ENCODE measurements at places on chromosomes 1 and 21.

DNA sequence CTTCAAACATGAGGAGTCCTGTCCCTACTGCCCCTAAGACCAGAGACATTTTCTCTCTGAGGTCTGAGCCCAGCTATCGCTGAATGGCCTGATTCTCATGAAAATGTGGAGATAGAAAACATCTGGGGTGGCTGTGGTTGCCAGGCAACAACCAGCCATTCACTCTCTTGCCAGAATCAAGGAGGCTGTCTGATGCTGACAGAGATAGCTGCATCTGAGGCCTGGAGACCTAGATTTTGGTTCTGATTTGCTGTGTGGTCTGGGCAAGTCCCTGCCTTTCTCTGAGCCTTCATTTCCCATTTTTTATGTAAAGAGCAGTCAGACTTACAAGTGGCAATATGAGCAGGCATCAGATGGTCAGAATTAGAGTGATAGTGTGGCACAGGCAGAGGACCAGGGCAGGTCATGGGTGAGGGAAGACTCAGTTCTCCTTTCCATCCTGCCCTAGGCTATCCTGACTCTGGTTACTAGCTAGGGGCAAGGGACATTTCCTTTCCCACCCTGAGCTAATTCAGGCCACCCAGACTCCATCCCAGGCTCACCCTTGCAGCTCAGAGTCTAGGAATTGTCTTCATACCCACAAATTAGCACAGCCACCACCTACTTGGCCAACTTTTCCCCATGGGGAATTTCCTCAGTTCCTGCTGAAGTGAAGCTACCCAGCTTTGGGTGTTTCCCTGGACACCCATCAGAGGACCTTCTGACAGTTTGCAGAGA lies 20.0 kb upstream of the RNF19B start:
- no peak for DNase-seq

DNA sequence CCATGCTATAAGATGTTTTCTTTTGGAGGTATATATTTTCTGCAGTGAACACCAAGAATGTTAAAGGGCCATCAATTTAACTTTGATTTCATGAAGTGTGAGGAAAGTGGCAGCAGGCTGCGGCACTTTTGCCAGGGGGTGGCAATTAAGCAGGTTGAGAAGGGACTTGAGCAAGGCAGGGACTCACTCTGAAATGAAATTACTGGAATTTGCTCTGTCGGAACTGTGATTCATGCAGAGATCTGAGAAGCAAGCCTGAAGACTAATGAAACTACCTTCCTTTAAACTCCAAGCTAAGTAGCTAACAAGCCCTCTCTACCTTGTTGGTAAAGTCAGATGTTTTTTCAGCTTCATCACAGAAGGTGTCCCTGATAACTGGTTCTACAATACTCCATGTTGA lies 441.6 kb downstream of the SIPA1L2 start:
- no peak for DNase-seq

DNA sequence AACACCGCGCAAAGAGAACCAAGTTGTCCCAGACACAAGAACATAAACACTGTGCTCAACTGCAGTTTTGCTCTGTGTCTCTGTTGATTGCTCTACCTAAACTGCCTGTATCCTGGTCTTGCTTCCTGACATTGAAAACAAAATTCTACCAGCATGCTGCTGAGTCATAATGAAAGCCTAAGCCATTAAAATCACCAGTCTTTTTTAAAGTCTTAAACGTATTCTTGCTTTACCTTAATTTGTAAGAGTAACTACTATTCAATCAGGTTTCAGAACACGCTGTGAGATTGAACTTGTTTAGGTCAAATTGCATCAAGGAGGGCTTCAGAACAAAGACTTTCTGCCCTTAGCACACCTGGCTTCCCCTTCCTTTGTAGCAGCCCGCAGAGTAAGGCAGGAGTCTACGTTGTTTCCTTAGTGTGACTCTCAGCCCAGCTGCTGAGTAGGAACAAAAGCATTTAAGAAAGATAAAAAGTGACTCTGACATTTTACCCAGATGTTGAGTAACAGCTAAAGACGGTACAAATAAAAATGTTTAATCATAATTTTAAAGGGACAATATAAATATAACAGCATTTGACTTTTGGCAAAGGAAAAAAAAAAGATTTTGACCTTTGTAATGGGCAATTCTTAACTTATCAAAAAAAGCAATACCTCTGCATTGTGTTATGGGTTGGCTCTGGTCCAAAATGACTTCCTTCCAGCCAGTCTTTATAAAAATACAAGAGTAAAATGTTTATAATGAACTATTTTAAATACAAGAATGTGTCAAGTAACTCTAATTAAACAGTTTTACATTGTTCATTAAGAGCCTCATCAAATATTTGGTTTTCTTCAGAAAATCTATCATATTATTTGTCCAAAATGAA lies 186.9 kb upstream of the ADGRL4 start:
- DNase-seq = no peak

DNA sequence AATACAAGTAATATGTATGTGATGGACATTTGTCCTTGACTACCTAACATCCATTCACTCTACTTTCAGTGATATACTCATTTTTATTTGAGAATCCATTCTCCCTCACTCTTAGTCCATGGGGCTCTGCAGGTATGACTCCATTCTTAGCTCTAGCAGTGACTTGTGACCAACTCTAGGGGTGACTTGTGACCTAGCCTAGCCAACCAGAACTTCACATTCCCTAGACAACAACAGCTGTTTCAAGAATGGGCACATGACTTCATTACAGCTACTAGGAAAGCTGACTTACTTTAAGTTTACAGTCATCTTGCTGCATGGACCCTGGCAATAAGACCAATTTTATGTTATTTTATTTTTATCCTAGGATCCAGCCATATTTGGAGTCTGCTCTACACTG lies 23.6 kb upstream of the DDX59 start:
- DNase-seq = no peak

DNA sequence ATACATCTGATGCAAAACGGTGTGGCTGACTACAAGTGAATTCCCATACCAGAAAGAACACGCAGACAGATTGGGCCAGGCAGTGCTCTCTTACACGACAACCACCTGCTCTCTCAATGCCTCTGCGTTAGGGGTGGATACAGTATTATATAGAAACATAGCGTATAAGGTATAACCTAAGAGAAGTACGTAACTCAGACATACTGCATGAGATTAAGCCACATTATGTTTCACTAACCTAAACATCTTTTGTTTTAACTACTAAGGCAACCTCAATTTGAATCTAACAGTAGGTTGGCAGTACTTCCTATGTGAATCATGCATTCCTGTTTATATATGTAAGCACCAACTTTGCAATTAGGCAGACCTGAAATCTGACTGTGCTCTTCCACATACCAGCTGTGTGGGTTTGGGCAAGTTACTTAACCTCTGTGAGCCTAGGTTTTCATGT lies 58.1 kb upstream of the COA6 start:
- DNase-seq = no peak

DNA sequence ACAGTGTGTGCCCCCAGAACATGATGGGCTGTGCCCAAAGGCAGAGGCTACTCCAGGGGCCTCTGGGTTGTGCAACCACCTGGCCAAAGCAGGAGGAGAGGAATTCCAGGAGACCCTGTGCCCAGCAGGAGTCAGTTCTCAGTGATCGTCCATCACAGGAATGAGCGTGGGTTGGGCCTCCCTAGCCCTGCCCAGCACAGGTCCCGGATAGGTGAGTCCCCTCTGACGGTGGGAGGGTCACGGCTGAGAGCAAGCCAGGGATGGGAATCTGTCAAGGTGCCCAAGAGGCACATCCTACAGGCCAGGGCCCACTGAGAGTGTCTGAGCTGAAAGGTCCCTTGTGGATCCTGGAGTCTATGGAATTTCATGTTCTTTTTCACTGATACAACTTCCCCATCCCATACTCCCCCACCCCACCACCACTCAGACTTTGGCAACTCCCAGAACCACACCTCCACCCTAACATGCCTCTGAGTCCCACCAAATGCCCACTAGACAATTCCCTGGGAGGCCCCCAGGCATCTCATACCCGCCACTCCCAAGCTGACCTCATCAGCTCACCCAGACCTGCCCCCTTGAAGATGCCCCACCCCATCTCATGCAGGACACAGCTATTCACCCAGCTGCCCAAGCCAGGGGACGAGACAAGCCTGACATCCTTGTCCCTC lies 3.1 kb downstream of the GJB4 start:
- DNase-seq = no peak

- no peak for DNase-seq
Observed at GRCh38 chr1:2865000-2865399, 63.5 kb upstream of the TTC34 start.

- no peak for DNase-seq
Observed at GRCh38 chr1:82565546-82565945, 764.8 kb downstream of the ADGRL2 start.

DNA sequence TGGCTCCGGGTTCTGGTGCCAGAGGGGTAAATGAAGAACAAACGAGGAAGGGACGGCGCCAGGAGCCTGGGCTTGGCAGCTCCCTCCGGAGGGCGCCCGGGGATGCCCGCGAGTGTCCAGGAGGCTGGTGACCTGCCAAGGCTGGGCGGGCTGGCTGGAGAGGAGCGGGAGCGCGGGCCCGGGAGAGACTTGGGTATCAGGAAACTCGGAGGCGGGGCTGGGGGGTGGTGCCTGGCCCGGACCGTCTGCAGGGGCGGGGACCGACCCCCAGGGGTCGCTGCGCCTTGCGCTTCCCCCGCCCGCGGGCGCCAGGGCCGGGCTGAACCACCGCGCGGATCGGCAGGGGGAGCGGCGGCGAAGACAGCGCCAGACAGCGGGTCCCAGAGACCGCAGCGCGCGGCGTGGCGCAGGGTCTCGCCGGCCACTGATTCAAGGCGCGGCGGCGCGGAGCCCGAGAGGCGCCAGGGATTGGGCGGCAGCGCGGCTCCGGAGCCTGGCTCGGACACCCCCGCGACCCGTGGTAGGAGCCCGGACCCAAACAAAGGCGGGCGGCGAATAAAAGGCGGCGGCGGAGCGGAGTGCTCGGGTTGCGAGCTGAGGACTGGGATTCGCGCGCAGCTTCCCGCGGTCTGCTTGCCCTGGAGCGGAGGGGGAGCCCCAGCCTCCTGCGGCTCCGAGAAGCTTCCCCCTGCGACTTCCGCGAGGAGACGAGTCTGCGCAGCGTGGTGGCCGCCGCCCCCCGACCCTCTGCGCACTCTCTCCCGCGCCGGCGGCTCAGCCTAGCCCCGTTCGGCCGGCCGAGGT lies at the start of gene DISP3:
TSS of gene DISP3 (plus strand) at position 585 of the 804 bp plus-strand sequence. CDS start 21,838 bp downstream, outside the sequence.
- DNase-seq = peak; percentile 73

DNA sequence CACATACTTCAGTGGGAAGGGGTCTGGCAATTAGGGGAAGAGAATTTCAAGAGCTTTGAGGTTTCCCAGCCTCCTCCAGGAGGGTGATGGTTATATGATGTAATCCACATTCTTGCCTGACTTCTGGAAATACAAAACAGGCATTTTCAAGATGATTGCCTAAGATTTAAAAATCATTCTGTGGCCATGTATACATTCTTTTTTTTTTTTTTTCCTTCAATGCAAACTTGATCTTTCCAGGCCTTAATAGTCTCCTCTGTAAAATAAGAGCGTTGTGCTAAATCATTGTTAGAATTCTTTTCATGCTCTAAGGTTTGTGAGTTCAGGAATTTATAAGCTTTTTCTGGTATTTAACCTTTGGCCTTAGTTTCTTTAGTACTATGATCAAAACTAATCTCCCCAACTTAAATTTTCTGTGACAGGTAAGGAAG lies 192.3 kb upstream of the HMCN1 start:
- DNase-seq = no peak

- peak; percentile 12 for DNase-seq
Observed at GRCh38 chr1:228098323-228098931, 4.7 kb downstream of the C1orf35 start.

DNA sequence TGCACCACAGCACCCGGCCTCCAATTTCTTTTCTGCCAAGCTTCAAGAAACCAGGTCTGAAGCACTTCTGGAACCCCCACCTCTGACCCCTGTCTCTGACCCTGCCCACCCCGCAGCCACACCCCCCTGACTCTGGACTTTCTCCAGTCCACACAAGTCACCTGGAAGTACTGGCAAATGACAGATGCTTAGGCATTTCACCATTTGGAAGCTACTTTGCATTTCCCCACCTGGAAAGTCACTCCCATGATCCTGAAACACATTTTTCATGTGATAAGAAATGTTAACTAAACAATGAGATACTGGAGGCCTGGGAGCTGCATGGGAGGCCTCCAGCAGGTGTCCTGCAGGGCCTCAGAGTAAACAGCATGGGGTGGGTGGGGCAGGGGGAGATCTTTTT lies 45.7 kb downstream of the NTPCR start:
- no peak for DNase-seq

DNA sequence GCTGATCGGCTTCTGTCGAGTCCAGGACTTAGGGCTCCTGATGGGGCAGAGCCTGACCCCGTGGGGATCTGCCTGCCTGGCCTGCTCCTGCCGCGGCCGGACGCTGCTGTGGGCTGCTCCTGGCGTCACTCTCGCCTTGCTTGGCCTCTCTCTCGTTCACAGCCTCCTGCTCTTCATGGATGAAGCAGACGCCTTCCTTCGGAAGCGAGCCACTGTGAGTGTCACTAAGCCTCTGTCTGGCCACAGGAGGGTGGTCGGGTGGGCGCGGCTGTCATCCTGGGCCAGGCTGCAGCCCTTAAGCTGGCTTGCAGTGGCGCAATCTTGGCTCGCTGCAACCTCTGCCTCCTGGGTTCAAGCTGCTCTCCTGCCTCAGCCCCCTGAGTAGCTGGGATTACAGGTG lies 16.1 kb downstream of the ATAD3B start:
- no peak for DNase-seq

DNA sequence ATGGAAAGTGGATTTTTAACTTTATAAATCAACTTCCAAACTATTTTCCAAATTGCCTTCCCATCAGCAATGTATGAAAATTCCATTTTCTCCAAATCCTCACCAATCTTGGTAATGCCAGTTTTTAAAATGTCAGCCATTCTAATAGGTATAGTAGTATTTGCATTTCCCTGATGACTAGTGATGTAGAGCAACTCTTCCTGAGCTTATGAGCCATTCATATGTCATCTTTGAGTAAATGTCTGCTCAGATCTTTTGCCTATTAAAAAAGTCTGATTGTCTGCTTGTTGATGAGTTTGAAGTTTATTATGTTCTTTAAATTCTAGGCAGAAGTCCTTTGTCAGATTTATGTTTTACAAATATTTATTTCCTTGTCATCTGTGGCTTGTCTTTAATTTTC lies 54.7 kb downstream of the KDM1A start:
- no peak for DNase-seq

DNA sequence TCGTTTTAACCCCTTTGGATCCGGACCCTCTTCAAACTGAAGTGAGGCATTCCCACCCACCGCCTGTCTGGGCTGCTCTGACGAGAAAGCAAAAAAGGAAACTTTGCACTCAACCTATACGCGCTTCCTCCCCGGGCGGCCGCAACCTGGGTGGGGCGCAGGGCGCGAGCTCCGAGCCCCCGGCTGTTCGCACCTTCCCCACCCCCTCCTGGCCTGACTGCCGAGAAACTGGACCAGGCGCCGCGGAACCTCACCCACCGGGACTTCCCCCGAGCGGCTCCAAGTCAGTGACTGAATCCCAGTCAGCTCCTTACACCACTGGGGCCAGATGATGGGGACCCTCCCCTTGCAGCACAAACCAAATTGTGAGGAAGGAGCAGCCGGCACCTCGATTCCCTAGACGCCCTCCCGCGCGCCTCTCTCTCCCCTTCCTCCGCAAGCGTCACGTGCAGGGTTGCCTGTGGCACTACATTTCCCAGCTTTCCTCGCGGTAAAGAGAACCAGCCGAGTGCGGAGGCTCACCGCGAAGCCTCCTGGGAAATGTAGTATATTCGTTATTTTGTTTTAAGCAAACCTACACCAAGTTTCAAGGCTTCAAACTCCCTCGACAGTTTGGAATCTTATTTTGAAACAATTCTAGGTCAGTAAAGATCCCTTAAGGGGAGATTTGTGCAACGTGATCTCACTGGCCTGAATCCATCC lies at the start of gene RAB29:
TSS of gene RAB29 (minus strand) at position 468 of the 702 bp plus-strand sequence. CDS start 526 bp downstream, outside the sequence.
- peak; percentile 79 for DNase-seq

GRCh38 chr1:9242338-9242969 lies 7.9 kb downstream of the H6PD start:
- DNase-seq = no peak

GRCh38 chr1:100713626-100714025 lies 5.9 kb upstream of the VCAM1 start:
- DNase-seq = no peak

Data from activated B cell treated with CpG ODN at 0.5 μM for 24 hours (primary cell).